Stimulated activated CD4-positive, alpha-beta T cell treated with anti-CD3 and anti-CD28 coated beads, Interleukin-15, amount 100 ng/mL, for 48 hours (primary cell): ENCODE measurements at places on chromosomes 7 and 10.

DNA sequence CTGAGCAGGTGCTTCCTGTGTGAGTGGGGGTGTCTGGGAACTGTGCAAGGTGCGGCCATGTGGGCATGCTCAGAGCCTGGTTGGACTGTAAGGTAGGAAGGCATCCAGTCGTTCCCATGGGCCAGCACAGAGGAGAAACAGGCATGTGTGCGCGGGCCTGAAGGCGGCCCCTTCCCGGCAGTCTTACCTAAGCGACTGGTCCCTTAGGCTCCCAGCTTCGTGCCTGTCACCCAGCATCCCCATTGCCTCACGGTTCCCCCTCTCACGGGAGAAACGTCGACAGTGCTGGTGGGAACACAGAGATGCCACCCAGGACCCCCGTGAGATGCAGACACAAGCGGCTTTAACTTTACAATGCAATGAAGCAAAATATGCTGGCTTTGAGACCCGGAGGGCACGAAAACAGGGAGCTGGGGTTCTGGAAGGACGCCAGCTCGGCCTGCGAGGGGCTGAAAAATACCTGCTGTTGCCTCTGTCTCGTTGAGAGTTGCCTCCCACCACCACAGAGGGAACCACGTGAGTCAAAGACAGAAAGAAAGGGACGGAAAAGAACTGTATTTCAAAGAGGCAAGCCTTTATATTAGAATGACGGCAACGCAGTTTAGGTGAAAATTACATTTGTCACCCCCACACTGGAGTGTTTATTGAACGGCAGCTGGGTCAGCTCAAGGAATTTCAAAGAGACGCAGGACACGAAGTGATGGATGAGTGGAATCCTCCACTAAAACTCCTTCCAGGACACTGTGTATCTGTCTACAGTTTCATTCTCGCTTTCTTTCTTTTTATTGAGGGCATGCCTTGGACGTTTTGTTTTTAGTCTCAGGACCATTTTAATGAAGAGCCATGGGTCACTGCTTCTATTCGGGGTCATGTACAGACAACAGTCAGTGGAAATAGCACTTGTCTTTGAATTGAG is 128.4 kb downstream of the DNAJB6 start:
- DNase-seq, result no peak

DNA sequence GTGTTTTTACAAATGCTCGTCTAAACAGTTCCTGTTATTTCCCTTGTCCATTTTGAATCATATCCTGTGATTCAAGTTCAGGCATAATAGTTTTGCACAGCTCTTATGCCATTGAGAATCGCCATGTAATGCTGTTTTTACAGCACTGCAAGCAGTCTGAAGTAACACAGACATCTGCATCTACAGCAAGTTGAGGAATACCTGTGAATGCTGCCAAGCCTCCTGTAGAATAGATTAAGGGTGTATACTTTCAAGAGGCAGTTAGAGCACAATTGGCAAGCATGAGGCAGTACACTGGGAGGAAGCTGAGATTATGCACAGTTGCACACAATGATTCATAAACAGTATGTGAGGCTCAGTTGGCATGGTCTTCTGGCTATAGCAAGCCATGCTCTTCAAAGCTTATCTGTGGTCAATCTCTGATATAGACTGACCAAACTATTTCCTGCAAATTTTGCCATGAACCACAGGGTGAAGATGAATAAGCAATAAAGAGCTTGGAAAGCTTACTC is 121.9 kb upstream of the AKR1E2 start:
- no peak for DNase-seq

GRCh38 chr10:47356708-47357107 is 8.5 kb downstream of the RBP3 start:
- no peak for DNase-seq

GRCh38 chr10:130461631-130462030 is 325.4 kb downstream of the GLRX3 start:
- DNase-seq, result no peak

DNA sequence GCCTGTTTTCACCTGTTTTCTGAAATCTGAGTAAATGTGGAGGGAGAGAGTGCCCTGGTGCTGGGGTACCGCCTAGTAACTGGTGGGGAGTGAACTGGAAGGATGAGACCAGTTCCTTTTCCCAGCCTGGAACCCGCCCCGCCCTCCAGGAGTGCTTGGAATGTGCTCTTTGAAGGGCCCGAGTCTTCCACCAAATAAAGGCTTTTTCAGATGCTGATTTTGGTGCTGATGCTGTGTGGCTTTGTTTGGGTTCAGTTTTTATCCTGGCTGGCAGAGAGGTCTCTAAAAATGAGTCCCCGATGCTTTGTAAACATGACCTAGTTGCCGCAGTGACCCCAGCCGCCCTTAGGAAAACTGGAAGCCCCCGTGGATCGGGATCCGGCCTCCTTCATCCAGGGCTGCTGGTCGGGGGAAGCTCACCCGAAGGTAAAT is 25.9 kb downstream of the FOXK1 start:
- DNase-seq, result no peak

DNA sequence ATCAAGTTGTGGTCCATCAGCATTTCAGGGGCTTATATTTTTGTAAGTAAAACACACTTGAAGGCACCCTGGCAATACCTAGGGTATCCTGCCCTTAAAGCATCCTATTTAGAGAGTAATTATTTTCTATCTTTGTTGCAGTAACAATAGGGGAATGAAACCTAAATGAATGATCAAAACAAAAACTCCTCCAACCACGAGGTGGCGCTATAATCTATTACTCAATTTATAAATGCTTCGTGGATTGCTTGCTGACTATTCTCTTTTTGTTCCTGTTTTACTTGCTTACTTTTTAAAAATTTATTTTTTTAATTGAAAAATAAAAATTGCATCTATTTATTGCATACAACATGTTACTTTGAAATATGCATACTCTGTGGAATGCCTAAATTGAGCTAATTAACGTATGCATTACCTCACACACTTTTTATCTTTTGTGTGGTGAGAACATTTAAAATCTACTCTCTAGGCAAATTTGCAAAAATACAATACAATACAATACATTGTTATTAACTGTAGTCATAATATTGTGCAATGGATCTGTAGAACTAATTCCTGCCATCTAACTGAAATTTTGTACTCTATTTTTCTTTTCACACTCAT is 147.7 kb upstream of the BMPER start:
- no peak for DNase-seq

- DNase-seq, result no peak
Observed at GRCh38 chr7:100649826-100650565, 6.3 kb downstream of the ACTL6B start.

DNA sequence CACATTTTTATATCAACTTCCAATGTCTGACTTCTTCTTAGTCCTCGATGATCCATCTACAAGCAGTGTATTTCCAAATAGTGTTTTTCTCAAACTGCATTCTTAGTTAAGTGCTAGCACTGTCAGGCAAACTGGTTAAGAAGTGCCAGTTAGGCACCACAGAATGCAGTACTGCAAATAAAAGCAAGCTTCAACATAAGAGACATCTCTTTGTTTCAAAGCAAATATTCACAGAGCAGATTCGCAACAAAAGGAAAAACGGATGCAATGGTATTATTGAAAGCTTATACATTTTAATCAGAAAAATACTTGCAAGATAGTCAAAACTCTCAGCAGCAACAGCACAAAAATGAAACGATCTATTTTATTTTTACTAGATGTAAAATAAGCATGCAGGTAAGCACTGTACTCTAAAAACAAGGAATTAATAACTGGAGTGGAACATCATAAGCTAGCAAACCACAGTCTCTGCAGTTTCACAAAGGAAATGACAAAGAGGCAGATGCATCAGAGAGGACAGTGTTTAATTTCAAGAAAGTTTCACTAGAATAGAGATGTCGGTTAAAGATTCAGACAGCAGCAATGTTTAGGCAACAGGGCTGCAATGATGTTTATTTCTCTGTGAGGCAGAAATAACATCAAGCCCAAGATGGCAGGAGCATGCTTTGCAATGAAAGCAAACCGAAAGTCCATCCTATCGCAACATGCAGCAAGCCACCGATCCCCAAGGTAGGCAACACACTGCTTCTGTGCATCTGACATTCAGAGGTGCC is 82.0 kb downstream of the FGFR2 start:
- no peak for DNase-seq

DNA sequence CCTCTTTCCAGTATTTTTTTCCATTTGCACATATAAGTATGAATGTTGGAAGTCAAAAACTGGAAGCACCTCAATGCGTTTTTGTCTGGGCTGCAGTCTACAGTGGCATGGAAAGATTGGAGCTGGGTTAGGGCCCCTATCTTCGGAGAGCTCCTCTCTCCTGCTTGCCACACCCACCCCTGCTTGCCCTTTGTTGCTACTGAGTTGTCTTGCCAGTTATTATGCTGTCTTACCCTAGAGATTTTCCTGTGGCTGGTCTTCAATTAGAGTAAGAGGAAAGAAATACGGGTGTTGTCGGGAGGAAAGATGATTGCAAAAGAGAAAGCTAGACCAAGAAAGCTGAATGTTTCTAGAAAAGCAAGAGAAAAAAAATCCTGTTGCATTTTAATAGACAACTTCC is 228.9 kb upstream of the CELF2 start:
- DNase-seq, result no peak

- no peak for DNase-seq
Observed at GRCh38 chr10:83848677-83849076, 290.6 kb upstream of the GHITM start.

GRCh38 chr10:59177031-59177797 is 771 bp downstream of the PHYHIPL start:
- no peak for DNase-seq

GRCh38 chr7:86320341-86320740 is 323.4 kb upstream of the GRM3 start:
- DNase-seq, result no peak

DNA sequence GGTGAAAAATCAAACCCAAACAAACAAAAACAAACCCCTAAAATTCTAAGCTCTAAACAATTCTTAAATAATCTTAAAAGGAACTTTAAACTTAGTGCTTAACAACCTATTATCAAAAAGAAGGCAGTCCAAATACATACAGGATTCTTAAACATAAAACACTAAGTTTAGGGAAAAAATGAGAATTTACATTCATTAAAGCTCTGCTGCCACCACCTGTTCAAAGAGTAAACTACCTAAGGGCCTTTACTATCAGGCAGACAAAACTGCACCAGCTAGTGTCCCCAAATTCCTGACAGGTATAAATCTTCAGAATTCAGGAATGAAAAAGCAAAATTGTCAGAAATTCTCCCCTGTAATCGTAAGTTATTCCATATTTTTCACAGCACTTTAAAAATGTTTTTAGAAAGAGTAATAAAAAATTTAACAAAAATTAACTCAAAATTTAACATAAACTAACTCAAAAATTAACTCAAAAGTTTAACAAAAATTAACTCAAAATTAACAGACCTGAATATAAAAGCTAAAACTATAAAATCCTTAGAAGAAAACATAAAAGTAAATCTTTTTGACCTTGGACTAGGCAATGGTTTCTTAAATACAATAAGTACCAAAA is 55.1 kb downstream of the PDZD8 start:
- no peak for DNase-seq

DNA sequence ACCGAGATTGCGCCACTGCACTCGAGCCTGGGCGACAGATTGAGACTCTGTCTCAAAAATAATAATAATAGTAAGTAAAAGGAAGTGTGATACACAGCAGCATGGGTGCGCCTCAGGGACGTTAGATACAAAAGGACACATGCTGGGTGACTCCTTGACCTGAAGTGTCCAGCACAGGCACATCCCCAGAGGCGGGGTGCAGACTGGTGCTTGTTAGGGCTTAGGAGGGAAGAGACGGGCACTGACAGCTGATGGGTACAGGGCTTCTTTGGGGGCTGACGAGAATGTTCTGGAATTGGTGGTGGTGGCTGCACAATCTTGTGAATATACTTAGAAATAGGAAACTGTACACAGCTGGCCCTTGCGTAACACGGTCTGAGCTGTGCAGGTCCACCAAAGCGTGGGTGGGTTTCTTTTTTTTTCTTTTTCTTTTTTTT is 61.8 kb upstream of the DNAJB6 start:
- DNase-seq, result no peak

- no peak for DNase-seq
Observed at GRCh38 chr10:115321360-115321759, 228.2 kb downstream of the ATRNL1 start.

GRCh38 chr7:156172638-156173037 is 360.4 kb upstream of the SHH start:
- DNase-seq, result no peak

GRCh38 chr7:94062372-94062771 is 58.2 kb upstream of the BET1 start:
- no peak for DNase-seq

DNA sequence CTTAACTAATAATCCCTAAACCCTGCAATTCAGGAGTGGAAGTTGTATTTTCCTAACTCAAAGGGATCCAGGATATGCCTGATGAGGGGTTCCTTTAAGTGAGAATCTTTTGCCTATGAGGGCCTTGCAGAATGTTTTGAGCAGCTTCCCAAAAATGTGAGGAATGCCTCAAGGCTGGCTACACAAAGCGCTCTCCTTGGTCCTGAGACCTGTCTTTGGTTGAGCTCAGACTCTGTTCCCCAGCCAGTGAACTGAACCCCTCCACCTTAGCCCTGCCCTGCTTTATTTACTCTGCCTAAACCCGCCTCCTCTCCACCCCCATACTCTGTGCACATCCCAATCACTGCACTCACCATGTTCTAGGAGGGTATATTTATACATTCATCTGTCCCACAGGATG is 108.6 kb downstream of the NRCAM start:
- no peak for DNase-seq

GRCh38 chr7:123747620-123748141 is 1.1 kb downstream of the WASL start:
- DNase-seq, result no peak
